ENCODE measurements at places on chromosomes 6 and 20. TPM values are rescaled to one million over a fixed set of nuclear protein-coding genes. Genes with fewer than 3 reads are reported as not detected.
A peak's percentile ranks its signal among the peaks of the same experiment; 100 is the strongest.

SLC22A2 gene
- polyA plus RNA-seq = not detected

BICRAL gene
- 17.5 TPM for polyA plus RNA-seq

ENPP5 gene
- polyA plus RNA-seq = 0.13 TPM

GSTA3 gene
- not detected for polyA plus RNA-seq

HCRTR2 gene
- not detected for polyA plus RNA-seq

EMILIN3 gene
- not detected for polyA plus RNA-seq

BANF2 gene
- polyA plus RNA-seq = not detected

MOCS1 gene
- polyA plus RNA-seq = not detected

GRCh38 chr20:24917797-24918578, 31.1 kb upstream of the CST7 start:
- H3K27me3 ChIP-seq = peaks cover 13% of the 10 kb centered on the region
- H3K36me3 ChIP-seq = no peaks in the 10 kb centered on the region
- H3K4me1 ChIP-seq = peaks cover 3% of the 10 kb centered on the region
- peak; percentile 32 for DNase-seq
- H3K4me3 ChIP-seq = no peak overlapping the region

DNA sequence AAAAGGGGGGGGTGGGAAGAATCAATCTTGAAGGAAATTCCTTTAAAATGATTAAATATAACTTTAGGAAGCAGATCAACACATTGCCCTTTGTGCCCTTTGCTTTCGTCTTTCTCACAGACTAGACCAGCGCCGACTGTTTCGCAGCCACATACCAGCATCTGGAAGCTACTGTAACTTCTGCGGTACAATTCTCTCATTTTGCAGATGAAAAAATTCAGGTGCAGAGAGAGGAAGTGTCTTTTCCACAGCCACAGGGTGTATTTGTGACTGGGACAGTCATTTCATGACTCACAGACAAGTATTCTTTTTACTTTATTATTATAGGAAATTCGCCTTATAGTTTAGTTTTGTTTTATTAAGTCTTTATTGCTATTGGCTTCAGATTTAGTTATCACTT, 84.2 kb downstream of the UST start:
- DNase-seq = peak; percentile 61
- H3K27ac ChIP-seq = peak overlapping the region; percentile 49
- peak overlapping the region; percentile 41 for H3K4me3 ChIP-seq
- H3K4me1 ChIP-seq = peaks cover 27% of the 10 kb centered on the region
- no peaks in the 10 kb centered on the region for H3K36me3 ChIP-seq

GRCh38 chr6:43524483-43524961, 7.6 kb downstream of the POLR1C start:
- peaks cover 10% of the 10 kb centered on the region for H3K36me3 ChIP-seq
- no peak overlapping the region for H3K4me3 ChIP-seq
- H3K4me1 ChIP-seq = no peaks in the 10 kb centered on the region
- H3K27ac ChIP-seq = no peak overlapping the region
- DNase-seq = no peak

DNA sequence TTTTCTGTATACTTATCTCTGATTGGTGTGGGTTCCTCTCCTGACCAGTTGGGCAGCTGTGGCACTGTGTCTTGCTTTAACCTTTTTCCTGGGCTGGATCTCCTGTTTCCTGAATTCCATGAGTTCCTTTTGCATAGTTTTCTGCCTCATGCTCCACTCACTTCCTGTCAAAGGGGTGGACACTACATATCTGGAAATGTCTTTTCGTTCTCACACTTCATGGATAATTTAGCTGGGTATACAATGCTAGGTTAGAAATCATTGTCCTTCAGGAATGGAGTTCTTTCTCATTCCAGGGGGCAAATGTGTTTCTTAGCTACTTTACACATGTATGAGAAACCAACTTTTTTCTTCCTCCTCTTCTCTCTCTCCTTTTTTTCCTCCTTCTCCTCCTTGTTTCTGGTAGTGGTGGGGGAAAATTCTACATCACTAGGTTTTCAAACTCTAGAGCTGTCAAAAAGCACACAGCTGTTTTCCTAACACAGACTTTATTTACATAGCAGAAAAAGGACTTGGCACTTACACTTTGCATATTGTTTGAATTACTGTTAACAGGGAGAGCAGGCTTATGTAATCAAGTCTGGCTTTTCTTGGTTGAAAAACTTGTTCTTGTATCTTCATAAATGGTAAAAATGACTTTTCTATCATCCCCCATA, 9.0 kb upstream of the DDX27 start:
- H3K36me3 ChIP-seq = no peaks in the 10 kb centered on the region
- H3K27me3 ChIP-seq = no peaks in the 10 kb centered on the region
- H3K4me3 ChIP-seq = no peak overlapping the region
- no peaks in the 10 kb centered on the region for H3K4me1 ChIP-seq
- H3K27ac ChIP-seq = no peak overlapping the region
- DNase-seq = no peak

GRCh38 chr6:111124406-111124805, 37.1 kb downstream of the SLC16A10 start:
- no peaks in the 10 kb centered on the region for H3K4me1 ChIP-seq
- no peak overlapping the region for H3K27ac ChIP-seq
- H3K27me3 ChIP-seq = no peaks in the 10 kb centered on the region
- no peak for DNase-seq

DNA sequence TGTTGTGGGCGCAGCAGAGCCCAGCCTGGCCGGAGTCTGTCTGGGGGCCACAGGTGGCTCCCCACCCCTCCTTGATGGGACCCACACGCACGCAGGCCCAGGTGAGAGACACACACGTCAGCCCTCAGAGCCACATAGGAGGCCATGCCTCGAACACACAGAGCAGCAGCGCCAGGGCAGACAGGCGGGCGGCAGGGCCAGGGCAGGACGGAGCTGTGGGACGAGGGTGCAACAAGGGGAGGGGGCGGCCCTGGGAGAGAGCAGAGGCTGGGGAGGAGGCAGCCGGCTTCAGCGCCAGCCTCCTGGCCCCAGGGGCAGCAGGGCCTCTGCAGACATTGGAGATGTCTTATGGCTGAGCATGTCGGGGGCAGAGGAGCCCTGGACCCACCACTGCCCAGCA, 42.5 kb downstream of the KCNQ2 start:
- no peak overlapping the region for H3K27ac ChIP-seq
- no peak overlapping the region for H3K4me3 ChIP-seq
- H3K4me1 ChIP-seq = peaks cover 13% of the 10 kb centered on the region
- DNase-seq = no peak

GRCh38 chr6:27505209-27506027, 32.5 kb upstream of the ZNF184 start:
- H3K4me1 ChIP-seq = peaks cover 9% of the 10 kb centered on the region
- peaks cover 7% of the 10 kb centered on the region for H3K27me3 ChIP-seq
- peak; percentile 72 for DNase-seq
- no peak overlapping the region for H3K4me3 ChIP-seq
- H3K27ac ChIP-seq = no peak overlapping the region

DNA sequence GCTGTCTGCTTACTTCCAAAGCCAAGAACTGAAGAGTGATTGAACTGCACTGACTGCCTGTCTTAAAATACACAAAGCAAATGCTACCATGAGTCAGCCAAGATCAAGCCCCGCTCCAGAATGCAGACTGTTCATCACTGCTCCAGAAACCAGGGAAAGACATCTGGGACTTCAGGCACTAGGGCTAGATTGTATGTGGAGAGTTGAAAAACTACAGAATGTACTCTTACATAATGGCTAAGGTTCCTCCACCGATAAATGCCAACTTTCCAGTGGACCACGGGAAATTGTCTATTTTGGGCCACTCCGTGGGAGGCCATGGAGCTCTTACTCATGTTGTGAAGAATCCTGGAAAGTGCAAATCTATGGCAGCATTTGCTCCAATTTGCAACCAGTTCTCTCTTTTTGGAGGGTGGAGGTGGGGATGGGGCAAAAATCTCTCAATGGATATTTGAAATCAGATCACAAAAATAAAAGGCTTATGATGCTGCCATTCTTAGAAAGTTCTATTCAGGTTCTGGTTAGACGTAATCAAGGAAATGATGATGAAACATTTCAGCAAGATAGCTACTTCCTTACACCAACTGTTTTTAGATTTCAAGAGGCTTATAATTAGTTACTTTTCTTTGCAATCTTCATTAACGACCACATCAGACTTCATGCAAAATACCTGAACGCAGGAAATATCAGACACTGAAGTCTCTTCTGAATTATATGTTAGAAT, 11.8 kb upstream of the CAP2 start:
- no peaks in the 10 kb centered on the region for H3K27me3 ChIP-seq
- no peaks in the 10 kb centered on the region for H3K4me1 ChIP-seq
- H3K27ac ChIP-seq = no peak overlapping the region
- H3K36me3 ChIP-seq = no peaks in the 10 kb centered on the region
- no peak overlapping the region for H3K4me3 ChIP-seq

GRCh38 chr6:128131036-128131435, 230.2 kb upstream of the THEMIS start:
- no peak overlapping the region for H3K27ac ChIP-seq
- H3K4me1 ChIP-seq = no peaks in the 10 kb centered on the region
- no peaks in the 10 kb centered on the region for H3K36me3 ChIP-seq
- DNase-seq = no peak

- peaks cover 35% of the 10 kb centered on the region for H3K27me3 ChIP-seq
- no peak for DNase-seq
- no peak overlapping the region for H3K27ac ChIP-seq
- H3K4me1 ChIP-seq = no peaks in the 10 kb centered on the region
Measured at GRCh38 chr20:46649965-46650542, 1.2 kb downstream of the SLC13A3 start.

DNA sequence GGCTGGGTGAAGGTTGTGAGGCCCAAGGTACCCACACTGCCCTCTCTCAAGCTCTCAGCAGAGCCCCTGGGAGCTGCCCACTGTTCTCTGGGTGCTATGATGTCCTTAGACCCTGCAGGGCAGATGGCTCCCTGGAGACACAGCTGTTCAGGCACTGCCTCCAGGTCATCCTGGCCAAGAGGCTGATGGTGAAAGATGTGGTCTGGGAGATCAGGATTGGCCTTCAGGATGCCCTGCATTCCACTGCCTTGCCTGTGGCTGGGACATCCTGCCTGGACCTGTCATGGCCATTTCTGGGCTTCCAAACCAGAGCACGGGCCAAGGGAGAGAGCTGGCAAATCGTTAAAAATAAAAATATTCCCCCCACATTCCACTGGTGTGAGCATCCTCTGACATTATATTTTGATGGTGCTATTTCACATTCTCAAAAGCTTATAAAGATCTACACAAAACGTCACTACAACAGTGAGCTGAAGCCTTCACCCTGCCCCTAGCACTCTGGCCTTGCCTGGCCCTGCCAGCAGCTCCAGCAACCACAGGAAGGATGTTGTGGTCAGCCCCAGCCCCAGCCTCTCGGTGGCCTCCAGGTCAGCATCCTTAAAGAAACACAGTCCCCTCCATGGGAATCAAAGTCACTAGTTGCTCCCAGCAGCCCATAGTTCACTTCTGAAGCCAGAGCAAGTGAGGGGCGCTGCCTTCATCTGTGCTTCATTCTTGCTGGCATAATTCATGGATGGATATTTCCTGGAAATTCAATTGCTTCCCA, 13.5 kb upstream of the KCNK16 start:
- DNase-seq = no peak
- H3K4me3 ChIP-seq = no peak overlapping the region
- no peaks in the 10 kb centered on the region for H3K36me3 ChIP-seq
- peaks cover 41% of the 10 kb centered on the region for H3K4me1 ChIP-seq
- H3K27me3 ChIP-seq = no peaks in the 10 kb centered on the region

DNA sequence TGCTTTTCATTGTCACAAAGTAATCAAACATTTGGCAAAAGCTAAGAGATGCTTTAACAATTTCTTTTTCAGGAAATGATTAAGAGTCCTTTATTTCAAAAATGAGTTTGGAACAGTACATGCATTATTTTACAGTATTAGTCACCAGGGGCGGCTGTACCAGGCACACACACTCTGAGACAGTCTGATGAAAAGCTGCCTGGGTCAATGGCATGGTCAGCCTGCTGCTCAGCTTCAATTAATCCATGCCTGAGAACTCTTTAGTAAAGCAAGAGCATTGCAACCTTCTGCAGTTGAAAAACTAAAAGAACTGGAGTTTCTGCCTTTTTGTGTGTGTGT, 105.5 kb downstream of the TULP4 start:
- DNase-seq = no peak
- H3K36me3 ChIP-seq = no peaks in the 10 kb centered on the region
- H3K4me3 ChIP-seq = no peak overlapping the region
- no peaks in the 10 kb centered on the region for H3K27me3 ChIP-seq

- H3K4me3 ChIP-seq = no peak overlapping the region
- no peak overlapping the region for H3K27ac ChIP-seq
- no peaks in the 10 kb centered on the region for H3K4me1 ChIP-seq
- H3K36me3 ChIP-seq = no peaks in the 10 kb centered on the region
- peak; percentile 42 for DNase-seq
Measured at GRCh38 chr20:47691625-47692024, 93.7 kb downstream of the SULF2 start.

DNA sequence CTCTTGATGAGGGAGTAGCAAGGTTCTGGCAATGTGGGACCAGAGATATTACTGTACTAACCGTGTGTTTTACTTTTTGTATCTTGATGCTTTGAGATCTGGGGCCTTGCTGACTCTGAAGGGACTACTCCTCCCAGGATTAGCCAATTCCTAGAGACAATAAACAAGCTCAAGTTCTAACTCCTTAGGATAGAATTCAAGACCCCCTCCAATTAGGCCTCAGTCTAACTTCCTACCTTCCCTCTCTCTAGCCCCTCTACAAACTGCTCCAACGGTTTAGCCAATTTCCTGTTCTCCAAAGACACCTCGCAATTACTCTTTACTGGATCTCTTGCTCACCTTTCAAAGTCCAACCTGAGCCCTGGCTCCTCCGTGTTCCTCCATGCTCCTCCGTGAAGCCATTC, 158.7 kb upstream of the JARID2 start:
- H3K4me1 ChIP-seq = peaks cover 9% of the 10 kb centered on the region
- no peaks in the 10 kb centered on the region for H3K27me3 ChIP-seq
- no peak for DNase-seq
- no peak overlapping the region for H3K27ac ChIP-seq

DNA sequence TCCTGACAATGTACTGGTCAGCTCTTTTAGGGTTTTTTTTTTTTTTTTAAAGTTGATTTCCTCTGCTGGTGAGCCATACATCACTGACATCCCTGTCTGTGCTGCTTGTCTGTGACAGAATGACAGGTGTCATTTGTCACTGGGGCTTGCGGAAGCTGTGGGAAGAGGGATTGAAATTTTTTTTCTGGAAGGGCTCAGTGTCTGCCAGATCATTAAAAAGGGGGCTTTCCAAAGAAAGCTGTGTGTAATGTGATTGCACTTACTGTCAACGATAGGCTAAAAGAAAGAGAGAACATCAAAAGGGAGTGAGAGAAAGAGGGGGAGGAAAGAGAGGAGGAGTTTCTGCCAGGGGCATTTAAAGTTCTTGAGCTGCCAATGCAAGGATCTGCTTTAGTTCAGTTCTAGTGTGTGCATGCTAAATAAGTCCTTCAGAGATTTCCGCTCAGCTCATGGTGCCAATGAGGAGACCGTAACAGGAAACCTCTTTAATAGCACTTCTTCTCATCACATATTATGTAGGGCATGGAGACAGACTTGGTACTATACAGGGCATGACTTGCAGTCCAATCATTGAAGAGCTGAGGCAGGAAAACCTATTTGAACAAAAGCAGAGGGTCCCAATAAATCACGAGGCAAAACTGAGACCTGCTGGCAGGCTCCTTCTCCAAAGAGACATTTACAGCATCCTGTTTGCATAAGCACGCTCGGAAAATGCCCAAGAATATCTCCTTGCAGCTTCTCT, 177.2 kb downstream of the TSHZ2 start:
- DNase-seq = no peak
- no peaks in the 10 kb centered on the region for H3K27me3 ChIP-seq
- H3K4me1 ChIP-seq = no peaks in the 10 kb centered on the region
- no peak overlapping the region for H3K27ac ChIP-seq

GRCh38 chr6:12371641-12372146, 81.5 kb downstream of the EDN1 start:
- H3K4me1 ChIP-seq = peaks cover 10% of the 10 kb centered on the region
- no peaks in the 10 kb centered on the region for H3K36me3 ChIP-seq
- no peak overlapping the region for H3K27ac ChIP-seq

All from B cell (primary cell).